AML-193 (cell line): ENCODE measurements at places on chromosomes 7 and 10.
A peak's percentile ranks its signal among the peaks of the same experiment; 100 is the strongest.

DNA sequence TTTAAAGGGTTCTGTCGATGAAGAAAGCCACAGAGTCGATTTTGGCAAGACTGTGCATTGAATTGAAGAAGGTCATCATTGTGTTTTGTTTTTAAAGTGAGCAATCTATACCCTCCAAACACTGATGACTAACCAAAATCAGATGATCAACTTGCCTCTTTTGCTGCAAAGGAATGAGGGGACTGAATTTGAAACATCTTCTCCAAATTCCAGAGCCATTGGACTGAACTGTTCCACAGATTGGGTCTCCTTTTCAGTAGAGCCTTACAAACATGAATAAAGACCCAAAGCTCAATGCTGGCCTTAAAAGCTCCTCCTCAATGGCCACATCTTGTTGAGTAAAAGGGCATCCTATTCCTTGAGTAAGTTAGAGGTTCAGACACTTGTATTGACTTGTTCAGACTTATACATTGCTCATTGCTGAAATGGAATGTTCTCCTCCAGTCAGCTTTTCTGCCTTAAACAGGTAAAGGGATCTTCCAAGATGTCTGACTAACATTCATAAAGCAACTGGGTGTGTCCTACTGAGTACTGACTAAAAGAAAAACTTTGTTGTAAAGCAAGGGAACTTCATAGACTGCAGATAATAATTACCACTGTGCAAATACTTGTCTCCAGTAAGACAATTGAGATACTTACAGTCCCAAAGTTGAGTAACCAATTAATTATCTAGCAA lies 630.6 kb downstream of the KCNMA1 start:
- DNase-seq: no peak

GRCh38 chr10:62540389-62540788 lies 166.2 kb downstream of the ZNF365 start:
- DNase-seq: no peak

GRCh38 chr10:96700374-96701099 lies 19.8 kb downstream of the PIK3AP1 start:
- no peak for DNase-seq

DNA sequence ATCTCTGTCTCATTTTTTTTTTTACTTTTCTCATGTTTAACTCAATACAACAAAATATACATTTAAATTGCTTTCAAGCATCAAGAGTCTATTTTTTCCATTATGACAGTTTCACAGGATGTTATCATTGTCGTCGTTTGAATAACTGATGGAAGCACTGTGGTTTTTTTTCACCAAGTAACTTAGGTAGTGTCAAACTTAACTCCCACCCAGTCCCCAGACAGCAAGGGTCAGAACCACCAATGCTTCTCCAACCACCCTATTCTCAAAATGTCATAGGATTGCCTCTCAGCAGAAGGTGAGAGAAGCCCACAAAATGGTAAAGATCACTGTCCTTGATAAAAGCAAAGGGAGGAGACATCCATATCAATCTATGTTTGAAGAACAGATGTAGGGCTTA lies 339.4 kb downstream of the SFMBT2 start:
- DNase-seq: no peak

GRCh38 chr7:8597565-8597964 lies 164.2 kb downstream of the NXPH1 start:
- no peak for DNase-seq

GRCh38 chr7:145696071-145696470 lies 420.5 kb upstream of the CNTNAP2 start:
- DNase-seq: no peak

- peak; percentile 50 for DNase-seq
Measured at GRCh38 chr10:96470116-96470743, 43.5 kb downstream of the TLL2 start.

GRCh38 chr7:38307640-38308039 lies 34.2 kb upstream of the TARP start:
- DNase-seq: peak; percentile 27

- no peak for DNase-seq
Measured at GRCh38 chr10:118939211-118940007, 90.1 kb upstream of the NANOS1 start.

GRCh38 chr7:80279760-80280159 lies 145.1 kb downstream of the GNAI1 start:
- no peak for DNase-seq

- no peak for DNase-seq
Measured at GRCh38 chr7:141323826-141324225, 227.4 kb upstream of the AGK start.

- DNase-seq: no peak
Measured at GRCh38 chr10:86569335-86569734, 47.7 kb upstream of the WAPL start.

DNA sequence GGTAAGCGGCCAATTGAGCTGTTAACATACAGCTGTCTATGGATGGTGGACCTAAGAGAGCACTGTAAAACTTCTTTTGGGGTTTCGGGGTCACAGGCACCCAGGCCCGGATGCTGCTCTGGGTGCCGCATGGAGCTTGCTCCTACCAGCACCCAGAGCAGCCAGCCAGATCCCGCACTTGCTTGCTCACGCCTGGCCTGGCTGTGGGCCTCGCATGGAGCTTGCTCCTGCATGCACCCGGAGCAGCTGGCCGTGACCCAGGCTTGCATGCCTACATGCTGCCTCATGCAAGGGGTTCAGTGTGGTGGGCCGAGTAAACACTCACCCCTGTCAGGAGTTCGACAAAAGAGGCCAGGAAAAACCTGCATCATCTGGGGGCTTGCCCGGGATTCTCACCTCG lies 896.9 kb downstream of the SORCS1 start:
- DNase-seq: no peak

- DNase-seq: no peak
Measured at GRCh38 chr7:31056775-31057346, 4.8 kb downstream of the ADCYAP1R1 start.

DNA sequence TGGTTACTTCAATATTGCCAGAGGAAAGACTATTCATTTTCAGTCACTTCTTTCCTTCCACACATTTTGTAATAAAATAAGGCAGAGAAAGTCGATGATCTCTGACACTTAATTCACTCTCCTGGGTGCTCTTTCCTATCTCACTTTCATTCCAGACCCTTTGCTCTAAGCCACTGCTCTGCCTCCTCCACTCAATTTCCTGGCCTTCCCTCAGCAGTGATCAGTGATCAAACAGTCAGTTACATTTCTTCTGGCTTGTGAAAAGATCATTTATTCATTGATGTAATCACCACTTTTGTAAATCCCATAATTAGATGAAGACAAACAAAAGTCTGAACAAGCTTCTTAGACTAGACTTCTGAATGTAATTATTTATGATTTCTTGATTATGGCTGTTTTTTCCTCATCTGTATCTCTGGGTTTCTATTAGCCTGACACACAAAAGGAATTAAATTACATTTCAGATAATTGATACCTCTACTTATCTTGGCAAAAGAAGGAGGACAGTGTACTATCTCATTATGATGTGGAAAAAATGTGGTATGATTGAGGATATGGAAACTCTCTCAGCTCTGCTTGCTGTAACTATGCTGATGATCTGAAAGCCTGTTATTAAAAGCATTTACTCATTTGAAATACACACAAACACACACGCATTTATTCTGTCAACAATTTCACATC lies 1102.3 kb downstream of the GRM8 start:
- DNase-seq: no peak

DNA sequence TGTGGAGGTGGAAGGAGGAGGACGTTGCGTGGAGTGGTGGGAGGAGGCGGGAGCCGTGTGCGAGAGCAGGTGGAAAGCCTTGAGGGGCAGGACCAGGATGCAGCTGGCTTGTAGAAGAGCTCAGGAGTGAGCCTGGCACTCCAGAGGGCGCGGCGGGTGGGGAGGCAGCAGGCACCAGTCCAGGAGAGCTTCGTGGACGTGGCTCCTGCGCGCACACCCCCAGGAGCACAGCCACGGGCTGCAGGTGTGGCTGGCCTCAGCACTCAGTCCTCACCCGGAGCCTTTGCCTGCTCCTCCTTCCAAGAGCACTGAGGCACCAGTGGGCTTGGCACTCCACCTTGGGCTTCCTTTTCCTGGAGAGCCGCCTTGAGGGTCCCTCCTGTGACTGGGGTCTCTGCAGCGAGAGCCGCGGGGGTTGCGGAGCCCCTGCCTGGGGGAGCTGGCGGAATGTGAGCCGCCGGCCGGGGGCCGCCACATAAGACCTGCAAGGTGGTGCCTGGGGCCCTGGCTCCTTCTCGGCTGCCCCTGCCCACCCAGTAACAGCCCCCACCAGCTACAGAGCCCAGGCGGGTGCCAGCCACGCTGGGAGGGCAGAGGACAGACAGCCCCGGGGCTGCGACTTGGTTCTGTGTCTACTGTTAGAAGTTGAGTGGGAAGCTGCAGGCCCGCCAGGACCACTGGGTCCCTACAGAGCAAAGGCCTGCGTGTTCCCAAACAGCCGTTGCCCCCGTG lies 11.1 kb downstream of the MAFK start:
- no peak for DNase-seq

GRCh38 chr10:23419655-23420329 lies 19.1 kb upstream of the OTUD1 start:
- no peak for DNase-seq

DNA sequence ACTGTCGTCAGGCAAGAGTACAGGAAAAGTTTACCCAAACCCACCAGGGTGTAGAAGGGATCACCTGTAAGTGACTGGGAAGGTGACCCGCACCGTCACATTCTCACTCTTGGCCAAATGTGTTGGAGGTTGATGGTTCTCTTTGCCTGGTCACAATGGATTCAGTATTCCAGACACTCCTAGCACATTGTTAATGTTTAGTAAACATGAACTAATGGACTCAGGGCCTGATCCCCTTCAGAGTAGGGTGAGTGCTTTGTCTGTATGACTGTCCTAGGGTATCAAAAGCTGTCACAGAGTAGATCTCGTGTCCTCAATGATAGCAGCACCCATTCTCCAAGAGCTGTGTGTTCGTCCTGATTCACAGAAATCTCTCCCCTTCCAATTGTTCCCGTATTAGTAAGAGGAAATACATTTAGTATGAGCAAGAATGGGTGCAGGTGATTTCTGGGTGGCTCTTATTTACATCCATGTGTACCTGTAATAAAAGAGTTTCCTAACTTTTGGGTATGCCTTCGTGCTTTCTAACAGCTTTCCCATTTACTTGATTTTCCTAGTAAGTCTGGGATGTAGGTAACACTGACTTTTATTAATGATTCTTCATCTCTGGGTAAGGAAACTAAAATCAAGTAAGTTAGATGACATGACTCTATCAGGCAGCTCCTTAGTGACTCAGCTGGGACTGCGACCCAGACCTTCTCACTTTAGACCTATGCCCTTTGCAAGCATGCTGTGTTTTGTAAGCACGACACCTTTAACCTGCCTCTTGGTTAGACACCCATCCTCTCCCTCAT lies 4.7 kb downstream of the EEPD1 start:
- DNase-seq: no peak

DNA sequence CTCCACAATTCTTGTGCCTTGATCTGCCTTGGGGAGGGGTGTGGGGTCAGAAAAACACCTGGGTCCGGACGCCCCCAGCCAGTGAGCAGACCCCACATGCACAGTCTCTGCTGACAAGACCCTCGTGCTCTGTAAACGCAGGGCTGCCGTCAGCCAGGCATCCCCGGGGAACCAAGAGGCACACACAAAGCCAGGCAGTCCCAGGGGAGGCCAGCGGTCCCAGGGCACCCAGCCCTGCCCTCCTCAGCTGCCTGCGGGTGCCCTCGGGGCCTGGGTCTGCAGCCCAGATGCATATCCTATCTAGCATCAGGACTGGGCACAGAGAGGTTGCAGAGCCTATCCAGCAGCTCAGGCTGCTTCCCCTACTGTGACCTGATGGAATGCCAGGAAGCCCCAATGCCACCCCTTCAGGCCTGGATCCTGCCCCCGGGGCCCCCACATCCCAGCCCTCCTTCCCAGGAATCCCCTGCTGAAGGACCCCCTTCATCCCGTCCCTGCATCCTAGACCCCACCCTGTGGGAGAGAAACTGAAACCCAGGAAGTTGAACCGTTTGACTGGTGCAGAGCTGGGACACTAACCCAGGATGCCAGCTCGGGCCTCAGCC lies 92.4 kb downstream of the MICALL2 start:
- DNase-seq: no peak

DNA sequence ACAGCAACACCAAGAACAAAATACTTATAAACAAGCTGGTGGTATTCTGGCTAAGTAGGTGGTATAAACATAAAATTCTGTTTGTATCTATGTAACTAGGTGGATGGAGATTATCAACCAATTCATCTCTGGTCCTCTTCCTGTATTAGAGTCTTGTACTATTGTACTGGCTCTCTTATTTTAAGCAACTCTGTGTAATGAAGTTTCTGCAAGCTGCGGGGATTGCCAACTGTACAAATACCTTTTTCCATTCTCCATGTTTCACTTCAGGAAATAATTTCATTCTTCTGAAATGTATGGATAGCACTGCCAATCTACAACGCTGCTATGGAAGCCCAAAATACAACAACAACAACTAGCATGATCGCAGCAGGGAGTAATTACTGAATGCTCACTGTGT lies 44.8 kb downstream of the JAZF1 start:
- no peak for DNase-seq

DNA sequence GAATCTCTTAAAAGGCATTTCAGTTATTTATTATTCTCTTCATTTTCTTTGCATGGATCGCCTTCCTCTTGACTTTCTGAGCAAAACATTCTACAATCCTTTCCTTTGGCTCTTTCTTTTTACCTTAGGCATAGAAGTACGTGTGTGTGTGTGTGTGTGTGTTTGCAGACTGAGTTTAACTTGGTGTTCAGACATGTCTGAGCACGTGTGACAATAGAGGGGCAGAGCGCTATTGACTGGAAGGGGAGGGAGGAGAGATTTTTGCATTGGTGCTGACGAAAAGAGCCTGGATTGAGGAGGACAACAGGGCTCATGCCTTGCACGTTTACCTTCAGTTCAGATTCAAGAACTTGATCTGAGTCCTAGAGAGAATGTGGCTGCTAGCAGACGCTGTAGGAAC lies 129.8 kb downstream of the SEC23IP start:
- DNase-seq: no peak

GRCh38 chr7:157278791-157279724 lies 57.7 kb upstream of the DNAJB6 start:
- no peak for DNase-seq

GRCh38 chr7:145729691-145730090 lies 386.9 kb upstream of the CNTNAP2 start:
- no peak for DNase-seq

GRCh38 chr7:55314967-55315366 lies 50.2 kb upstream of the LANCL2 start:
- no peak for DNase-seq

DNA sequence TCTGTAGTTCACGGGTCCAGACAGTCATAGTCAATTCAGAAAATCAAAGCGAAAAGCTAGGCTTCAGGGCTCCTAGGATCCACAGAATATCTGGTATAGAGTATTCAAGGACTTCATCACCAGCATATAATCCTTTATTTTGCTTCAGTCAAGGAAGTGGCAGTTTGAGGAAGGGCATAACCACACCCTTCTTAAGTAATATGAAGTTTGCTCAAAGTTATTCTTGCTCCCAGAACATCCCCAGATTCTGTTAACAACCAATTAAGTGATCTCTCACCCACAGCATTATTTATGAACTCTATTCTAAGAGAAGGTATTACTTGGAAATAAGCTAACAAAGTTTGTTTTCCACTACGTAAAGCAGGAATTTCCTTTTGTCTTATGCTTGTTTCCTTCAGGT lies 13.2 kb downstream of the CWF19L1 start:
- DNase-seq: no peak
